ENCODE measurements at places on chromosomes 5 and 9.

DNA sequence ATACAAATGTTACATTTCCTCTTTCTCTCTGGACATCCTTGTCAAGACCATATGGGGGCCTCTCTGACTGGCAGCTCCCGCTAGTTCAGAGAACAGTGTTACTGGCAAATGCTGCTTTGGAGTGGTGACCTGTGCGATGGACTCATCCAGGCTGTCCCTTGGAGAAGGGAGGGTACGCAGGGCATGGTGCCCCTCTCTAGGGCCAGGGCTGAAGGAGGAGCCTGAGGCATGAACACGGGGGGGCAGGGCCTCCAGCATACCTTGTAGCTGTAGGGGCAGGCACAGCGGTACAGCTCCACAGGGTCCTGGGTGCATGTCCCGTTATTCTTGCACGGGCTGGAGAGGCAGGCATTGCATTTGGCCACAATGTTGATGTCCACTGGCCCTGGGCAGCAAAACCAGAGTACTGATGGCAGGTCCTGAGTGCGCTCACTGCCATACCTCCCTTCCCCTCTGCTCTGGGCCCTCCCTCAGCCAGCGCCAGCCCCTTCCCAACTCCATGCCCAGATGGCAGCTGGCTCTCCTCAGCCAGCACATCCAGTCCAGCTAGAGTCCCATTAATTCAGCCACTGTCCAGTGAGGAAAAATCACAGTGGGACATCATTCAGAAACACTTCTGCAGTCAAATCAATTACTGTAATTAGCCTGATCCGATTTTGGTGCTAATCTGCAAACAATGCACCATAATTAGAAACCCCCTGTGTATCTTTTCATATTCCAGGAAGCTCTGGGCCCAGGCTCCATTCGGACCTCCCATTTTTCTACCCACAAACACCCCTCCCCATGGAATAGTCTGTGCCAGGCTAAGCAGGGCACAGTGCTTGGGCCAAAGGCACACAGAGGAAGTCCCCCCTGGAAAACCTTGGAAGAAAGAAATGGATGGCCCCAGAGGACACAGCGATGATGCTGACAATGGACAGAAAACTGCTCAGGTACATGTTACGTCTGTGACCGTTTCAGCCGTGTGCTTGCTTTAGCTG lies 128.8 kb upstream of the PANK3 start:
- DNase-seq: no peak

- DNase-seq: no peak
Measured at GRCh38 chr9:38215465-38215864, 146.4 kb upstream of the SHB start.

- no peak for DNase-seq
Measured at GRCh38 chr5:116814626-116815385, 240.2 kb upstream of the SEMA6A start.

GRCh38 chr5:10704949-10705621 lies 55.9 kb downstream of the DAP start:
- no peak for DNase-seq

DNA sequence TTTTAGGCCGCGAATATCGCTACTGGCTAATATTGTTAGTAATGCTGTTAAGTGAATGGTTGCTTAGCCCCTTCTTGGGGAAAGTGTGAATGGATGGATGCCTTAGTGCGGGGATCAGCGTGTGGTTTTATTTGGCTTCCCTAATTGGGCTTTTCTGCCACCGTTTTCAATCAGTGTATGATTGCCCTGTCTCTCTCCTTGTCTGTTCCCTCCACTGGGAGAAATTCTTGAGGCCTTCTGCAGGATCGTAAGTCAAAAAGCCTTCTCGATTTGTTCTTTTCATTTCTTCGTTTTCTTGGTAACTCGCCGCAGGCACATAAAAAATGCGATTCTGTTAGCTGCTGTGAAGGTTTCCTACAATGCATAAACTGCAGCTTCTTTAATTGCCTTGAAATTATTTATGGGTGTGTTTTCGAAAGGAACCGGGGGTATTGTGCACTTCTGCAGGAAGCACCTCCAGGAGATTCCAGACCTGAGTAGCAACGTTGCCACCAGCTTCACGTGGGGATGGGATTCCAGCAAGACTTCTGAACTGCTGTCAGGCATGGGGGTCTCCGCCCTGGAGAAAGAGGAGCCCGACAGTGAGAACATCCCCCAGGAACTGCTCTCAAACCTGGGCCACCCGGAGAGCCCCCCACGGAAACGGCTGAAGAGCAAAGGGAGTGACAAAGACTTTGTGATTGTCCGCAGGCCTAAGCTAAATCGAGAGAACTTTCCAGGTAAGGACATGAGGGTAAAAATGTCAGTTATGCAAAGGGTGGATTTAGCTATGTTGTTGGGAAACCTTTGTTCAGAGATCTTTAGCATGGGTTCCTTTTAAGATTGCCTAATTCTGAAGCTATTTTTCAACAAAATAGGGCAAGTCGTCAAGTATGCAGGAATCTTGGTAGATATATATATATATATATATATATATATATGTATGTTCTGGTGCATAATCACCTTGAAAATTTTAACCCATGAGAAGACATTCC lies 700 bp downstream of the SKP2 start:
- peak; percentile 35 for DNase-seq

GRCh38 chr5:14017904-14018303 lies 73.4 kb upstream of the DNAH5 start:
- DNase-seq: no peak

- DNase-seq: no peak
Measured at GRCh38 chr9:107824556-107824955, 335.0 kb upstream of the KLF4 start.

- DNase-seq: no peak
Measured at GRCh38 chr9:73125651-73126050, 26.0 kb upstream of the ANXA1 start.

- no peak for DNase-seq
Measured at GRCh38 chr9:93968451-93969327, 13.5 kb upstream of the BARX1 start.

DNA sequence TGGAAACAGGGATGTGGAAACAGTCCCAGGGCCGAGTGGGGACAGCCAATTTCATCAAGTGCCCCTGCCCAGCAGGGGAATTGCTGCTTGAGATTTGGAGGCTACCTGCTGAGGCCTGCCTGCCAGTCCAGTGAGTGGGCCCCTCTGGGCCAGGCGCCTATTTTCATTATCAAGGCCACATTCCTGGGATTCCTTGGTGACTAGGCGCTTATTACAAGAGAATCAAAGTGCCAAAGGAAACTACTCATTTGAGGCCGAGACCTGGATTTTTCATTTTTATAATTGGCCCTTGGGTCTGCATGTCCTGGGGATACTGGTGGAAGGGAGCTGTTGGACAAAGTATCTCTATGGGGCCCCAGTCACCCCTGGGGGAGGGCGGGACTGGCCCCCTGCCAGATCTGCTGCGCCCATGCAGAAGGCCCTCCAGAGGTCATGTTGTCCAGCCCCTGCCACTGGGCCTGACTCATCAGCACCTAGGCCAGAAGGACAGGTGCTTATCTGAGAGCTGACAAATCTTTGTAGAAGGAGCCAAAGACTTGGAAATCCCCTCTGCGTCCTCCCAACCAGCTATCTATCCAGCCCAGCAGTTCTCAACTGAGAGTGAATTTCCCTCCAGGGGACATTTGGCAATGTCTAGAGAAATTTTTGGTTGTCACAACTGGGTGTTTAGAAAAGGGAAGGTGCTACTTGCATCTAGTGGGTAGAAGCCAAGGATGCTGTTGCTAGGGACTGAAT lies 45.6 kb downstream of the FOXI1 start:
- DNase-seq: peak; percentile 71

GRCh38 chr5:65255294-65255693 lies 226.4 kb downstream of the ADAMTS6 start:
- no peak for DNase-seq

DNA sequence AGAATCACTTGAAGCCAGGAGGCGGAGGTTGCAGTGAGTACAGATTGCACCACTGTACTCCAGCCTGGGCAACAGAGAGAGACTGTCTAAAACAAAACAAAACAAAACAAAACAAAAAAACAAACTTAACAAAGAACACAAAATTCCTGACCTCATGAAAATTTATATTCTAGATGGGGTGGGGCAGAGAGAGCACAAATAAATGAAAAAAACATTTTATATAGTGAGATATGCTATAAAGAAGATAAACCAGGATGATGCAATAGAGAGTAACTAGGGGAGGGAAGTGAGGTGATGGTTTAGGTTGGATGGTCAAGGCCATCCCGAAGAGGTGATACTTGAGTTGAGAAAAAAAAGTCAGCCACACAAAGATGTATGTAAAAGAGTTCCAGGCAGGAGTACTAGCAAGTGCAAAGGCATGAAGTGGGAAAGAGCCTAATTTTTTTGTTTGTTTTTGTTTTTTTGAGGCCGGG lies 10.2 kb upstream of the LARS1 start:
- DNase-seq: no peak

DNA sequence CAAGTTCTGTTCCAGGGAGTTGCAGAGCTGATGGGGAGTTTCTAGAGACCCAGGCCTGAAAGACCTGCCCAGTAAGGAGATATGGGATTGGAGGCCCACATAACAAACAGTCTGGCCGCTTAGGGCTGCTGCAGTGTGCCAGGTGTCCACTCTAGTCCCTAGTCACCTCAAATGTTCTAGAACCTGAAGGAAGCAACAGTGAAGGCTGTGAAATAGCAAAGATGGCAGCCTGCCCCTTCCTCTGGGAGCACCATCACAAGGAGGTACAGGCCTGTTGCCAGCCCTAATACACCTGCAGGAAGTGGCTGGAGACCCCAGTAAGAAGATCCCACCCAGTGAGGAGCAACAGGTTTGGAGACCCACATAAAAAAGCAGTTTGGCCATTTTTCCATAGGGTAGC lies 783.8 kb upstream of the EDIL3 start:
- no peak for DNase-seq

DNA sequence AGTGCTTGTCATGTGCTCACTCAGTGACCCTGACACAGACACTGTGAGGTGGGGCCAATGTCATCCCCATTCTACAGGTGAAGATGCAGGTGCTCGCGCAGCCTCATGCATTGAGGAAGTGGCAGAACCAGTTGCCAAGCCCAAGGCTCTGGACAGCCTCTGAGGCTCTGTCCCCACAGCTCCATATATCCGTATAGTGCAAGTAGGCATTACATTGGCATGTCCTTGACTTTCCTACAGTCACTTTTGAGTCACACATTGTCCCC lies 58.8 kb upstream of the ANGPTL2 start:
- DNase-seq: no peak

DNA sequence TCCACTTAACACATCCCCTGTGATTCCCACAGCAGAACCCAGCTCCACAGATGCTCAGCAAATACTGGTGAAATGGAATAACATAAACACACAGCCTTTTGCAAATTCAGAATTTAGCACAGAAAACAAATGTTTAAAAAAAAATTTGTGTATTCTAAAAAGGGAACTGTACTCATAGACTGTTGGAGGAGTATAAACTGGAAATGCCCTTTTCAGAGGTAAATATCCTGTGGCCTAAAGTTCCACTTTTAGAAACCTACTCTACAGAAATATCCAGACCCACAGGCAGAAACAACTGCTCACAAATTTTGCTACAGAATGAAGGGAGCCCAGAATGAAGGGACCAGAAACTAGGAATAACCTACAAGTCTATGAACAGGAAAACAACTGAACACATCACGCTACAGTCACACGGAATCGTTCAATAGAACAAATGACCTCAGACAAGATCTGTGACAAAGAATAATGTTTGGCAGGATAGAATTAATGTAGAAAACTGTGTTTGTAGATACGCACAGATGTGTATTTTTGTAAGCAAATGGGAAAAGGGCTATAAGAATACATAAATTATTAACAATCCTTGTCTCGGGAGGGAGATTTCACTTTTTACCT lies 78.5 kb downstream of the SHB start:
- no peak for DNase-seq

- DNase-seq: no peak
Measured at GRCh38 chr9:87465816-87466215, 31.9 kb upstream of the DAPK1 start.

GRCh38 chr5:82417776-82418607 lies 139.8 kb upstream of the RPS23 start:
- DNase-seq: no peak

- no peak for DNase-seq
Measured at GRCh38 chr5:21688655-21689054, 1164.5 kb downstream of the CDH12 start.

DNA sequence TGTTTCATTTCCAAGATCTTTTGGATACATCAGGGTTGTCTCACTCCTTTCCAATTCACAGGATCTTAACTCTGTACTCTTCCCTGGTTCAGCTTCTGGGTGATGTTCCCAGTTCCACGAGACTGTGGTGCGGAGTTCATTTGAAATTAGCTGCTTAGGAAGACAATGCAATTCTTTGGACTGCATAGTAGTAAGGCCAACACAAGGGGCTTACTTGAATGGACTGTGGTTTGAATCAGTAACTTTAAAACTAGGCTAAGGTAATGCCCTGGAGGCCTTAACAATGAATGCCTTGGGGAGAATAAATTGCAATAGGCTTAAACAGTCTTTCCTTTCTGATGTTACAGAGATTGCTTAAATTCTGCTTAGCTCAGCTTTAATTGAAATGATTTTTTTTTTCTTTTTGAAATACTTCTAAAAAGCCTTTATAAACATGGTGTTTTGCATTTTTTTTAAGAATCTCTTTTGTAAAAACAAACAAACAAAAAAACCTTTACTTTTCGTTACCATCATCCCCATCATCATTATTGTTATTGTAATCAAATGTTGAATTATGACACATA lies 133.8 kb upstream of the MEF2C start:
- DNase-seq: no peak

DNA sequence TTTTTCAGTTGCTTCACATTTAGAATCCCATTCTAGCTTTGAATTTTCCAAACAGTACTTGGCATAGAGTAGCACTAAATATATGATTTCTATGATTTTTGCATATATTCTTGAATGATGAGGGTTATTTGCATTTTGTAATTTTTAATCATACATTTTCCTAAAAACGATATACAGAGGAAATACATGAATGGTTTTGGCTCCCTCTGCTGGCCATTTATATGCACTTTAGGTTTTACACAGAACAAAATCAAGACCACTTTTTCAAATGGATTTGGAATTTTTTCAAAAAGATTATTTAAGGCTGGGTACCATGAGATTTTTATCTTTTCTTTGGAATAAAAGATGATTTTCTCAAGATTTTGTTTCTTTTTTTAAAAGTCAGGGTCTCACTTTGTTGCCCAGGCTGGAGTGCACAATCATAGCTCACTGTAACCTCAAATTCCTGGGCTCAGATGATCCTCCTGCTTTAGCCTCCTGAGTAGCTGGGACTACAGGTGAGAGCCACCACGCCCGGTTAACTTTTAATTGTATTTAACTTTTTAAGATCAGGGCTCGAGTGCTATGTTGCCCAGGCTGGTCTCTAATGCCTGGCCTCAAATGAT lies 16.7 kb upstream of the COMMD10 start:
- peak; percentile 66 for DNase-seq

DNA sequence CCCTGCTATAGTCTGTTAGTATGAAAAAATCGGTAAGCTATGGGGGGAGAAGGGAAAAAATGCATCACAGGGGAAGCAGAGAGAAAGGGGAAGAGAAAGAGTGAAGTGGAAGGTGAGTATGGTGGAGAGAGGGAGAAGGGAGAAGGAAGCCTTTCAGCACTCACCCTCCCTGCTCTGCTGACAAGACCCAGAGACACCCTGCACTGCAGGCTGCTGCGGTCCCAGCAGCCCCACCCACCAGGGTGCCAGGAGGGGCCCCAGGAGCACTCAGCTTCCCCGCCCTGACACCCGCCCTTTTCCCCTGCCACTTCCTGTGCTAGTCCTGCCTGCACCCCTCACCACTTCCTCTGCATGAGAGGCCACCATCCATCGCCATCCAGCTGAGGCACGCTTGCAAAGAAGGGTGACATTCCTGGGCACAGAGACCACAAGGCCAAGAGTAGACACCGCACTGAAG lies 12.7 kb downstream of the STK10 start:
- DNase-seq: peak; percentile 90

All from hematopoietic multipotent progenitor cell treated with erythropoietin and hydrocortisone succinate and interleukin-3 and kit ligand, for 8 days (in vitro differentiated cells).